ENCODE measurements at places on chromosomes 11 and 22.

DNA sequence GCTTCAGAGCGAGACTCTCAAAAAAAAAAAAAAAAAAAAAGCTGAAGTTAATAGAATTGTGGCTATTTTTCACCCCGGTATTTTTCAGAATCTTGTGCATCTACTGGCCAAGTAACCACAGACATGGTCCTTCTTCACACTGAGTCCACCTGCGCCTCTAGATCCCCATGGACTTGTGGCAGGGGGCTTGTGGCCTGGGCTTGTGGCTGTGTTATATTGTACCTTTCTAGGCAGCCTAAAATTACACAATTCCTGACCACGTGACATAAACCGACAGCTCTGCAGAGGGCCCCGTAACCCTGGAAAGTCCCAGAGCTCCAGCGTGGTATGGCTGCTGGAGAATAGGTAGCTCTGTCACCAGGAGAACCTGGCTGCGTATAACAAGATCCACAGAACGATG is 10.9 kb upstream of the NAALADL1 start:
- no peak for DNase-seq

DNA sequence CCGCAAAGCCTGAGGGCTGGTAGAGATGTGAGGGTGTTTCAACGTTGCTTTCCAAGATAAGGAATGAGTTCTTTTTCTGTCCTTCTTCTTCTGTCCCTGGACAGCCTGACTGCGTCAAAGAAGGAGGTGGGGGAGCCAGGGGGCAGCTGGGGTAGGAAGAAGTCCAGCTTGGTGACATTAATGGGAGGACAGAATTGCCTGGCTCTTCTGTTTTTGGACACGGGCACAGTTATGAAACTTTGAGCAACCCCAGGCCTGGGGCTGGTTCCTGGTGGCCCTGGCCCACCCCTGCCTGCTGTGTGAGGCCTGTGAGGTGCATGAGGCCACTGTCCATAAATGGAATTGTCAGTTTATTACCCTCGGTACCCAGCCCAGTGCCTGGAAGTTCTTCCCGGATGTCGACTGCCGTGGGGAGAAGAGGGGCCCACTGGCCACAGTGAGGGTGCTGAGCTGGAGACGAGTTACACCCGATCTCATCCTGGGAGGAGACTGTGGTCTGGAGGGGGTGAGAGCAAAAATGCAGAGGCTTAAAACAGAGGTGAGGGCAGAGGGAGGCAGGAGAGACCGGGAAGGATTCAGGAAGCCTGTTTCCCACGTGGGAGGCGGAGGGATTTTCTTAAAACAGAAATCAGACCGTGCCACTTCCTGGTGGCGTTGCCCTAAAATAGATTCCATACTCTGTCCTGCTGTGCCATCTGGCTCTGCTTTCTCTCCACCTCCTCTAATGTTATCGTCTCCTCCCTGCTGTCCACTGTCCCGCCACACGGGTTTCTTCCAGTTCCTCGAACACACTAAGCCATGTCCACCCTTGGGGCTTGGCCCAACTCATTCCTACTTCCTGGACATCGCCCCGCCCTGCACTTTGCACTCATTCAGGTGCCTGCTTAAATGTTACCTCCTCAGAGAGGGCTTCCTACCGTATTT is 59.7 kb upstream of the RASD2 start:
- DNase-seq = no peak

GRCh38 chr11:120186774-120187591 is 23.8 kb upstream of the OAF start:
- DNase-seq = no peak

DNA sequence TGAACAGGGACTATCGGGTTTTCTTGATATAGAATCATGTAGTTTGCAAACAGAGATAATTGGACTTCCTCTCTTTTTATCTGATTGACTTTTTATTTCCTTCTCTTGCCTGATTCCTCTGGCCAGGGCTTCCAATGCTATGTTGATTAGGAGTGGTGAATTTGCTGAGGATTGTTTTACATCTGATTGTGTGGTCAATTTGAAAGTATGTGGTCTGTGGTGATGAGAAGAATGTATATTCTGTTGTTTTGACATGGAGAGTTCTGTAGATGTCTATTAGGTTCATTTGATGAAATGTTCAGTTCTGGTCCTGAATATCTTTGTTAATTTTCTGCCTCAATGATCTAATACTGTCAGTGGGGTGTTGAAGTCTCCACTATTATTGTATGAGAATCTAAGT is 713.2 kb upstream of the CCDC179 start:
- DNase-seq = no peak

- no peak for DNase-seq
These were observed 49.8 kb upstream of the SCUBE2 start for GRCh38 chr11:9141186-9141585.

DNA sequence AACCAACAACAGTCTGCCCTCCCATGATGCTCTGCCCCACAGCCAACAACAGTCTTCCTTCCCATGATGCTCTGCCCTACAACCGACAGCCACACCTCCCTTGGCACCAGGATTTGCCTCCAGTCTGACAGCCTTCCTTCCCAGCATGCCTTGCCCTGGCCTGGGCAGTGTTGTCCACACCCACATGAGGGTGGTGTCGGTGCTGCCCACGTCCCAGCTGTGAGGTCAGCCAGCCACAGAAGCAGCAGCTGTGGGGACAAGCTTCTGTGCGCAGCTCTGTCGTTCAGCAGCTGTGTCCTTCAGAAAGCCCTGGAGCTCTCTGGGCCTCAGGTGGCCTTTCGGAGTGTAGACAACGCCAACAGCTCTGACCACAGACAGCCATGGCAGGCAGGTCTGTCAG is 1378.9 kb downstream of the BRD1 start:
- DNase-seq = no peak

DNA sequence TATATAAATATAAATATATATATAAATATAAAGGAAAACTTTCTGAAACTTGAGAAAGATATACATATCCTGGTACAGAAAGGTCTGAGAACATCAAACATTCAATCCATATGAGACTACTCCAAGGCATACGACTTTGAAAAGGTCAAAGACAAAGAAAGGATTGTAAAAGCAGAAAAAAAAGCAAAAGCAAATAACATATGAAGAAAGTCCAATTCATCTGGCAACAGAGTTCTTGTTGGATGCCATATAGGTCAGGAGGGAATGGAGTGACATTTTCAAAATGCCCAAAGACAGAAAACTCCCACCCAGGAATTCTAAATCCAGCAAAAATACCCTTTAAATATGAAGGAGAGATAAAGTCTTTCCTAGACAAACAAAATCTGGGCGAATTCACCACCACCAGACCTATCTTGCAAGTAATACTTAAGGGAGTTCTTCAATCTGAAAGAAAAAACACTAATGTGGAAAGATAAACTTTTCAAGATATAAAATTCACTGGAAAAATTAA is 42.3 kb upstream of the MRPL17 start:
- DNase-seq = no peak

GRCh38 chr11:125173556-125173955 is 9.0 kb downstream of the PKNOX2 start:
- no peak for DNase-seq

GRCh38 chr11:19345519-19345847 is 104.7 kb upstream of the E2F8 start:
- no peak for DNase-seq
